ENCODE measurements at places on chromosomes 7 and 10.

DNA sequence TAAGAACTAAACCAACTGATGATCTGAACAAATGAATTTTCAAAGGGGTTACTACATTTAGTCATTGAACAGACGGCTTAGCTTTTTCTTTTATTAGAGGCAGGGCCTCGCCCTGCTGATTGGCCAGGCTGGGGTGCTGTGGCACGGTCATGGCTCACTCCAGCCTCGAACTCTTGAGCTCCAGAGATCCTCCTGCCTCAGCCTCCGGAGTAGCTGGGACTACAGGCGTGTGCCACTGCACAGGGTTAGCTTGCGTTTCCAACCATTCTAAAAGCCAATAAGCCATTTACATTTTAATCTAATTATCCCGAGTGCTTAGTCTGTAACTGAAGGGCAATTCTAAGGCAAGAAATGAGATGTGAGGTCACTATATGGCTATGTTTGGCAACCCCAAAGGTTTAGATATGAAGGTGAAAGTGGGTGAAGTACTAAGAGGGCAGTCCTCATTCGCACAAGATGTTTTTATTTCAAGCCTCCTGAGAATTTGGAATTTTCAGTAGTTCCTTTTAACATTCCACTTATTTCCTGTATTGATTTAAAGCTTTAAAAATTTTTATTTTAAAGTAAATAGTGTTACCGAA lies 1.6 kb upstream of the CDK13 start:
- no peak for DNase-seq

DNA sequence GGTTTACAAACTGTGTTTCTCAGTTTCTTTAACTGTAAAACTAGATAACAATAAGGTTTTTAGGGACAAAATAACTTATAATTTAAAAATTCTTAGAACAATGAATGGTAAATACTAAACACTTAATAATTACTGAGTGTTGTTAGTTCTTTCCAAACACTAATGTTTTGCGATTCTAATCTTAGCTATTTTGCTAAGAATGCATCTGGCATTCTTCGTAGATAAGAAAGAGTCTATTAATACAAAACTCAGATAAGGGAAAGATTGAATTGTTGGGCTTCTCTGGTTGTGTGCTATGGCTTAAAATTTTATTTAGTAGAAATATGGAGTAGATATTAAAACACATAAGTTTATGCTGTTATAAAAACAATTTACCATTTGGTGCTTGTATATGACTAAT lies 45.4 kb downstream of the TMEM229A start:
- no peak for DNase-seq

- no peak for DNase-seq
Observed at GRCh38 chr10:31509989-31510388, 191.0 kb downstream of the ZEB1 start.

GRCh38 chr7:18873734-18874336 lies 243.6 kb downstream of the TWIST1 start:
- no peak for DNase-seq

DNA sequence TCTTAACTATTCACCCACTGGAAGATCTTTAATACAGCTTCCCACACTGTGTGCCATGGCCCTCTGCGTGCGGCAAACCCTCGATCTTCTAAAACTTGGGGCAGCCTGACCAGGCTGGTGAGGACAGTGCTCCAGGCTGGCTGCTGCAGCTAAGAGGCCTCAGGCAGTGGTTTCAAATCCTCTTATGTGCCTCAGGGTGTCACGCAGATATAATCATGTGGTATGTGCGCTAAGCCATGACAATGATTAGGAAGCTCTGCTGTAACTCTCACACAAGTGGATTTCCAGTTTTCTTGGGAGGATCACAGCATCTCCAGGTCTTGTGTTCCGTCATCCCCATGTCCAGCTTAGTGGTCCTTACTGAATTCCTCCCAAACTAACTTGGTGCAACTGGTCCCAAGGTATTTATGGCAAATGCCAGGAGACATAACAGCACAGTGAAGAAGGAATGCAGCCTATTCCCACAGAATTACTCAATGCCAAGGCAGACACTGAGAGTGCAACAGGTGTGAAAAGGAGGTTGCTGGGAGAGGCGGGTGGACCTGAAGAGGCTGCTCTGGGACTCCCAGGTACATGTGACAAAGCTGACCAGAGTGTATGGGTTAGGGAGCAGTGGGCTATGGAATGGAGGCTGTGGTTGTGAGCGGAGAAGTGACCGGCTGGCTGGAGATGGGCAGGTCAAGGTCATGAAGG lies 2.3 kb downstream of the HPS1 start:
- DNase-seq, result no peak

GRCh38 chr10:117342641-117343040 lies 32.6 kb downstream of the PDZD8 start:
- DNase-seq, result no peak
